ENCODE measurements at places on chromosomes 12 and 14.

GRCh38 chr12:60724475-60724874 is 1128.6 kb downstream of the SLC16A7 start:
- DNase-seq: no peak

DNA sequence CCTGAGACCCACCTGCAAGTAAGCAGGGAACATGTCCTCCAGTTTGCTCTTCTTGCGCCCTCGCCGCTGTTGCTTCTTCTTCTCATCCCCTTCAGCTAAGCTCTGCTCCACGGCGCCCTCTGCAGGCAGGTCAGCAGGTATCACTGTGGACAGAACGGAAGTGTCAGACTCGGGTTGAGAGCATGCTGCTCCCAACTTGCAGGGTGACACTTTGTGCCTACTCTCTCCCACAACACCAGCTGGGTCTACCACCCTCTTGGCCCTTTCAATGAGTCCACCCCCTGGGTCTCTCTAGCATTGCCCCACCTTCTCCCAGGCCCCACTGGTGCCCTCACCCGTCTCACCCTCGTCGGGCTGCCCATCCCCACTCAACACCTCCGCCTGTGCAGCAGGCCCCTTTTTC is 16.7 kb downstream of the KMT2D start:
- DNase-seq: peak; percentile 48

- DNase-seq: no peak
Observed at GRCh38 chr12:108341356-108341755, 2.2 kb upstream of the CMKLR1 start.

- DNase-seq: no peak
Observed at GRCh38 chr14:67986131-67986841, 166.7 kb downstream of the RAD51B start.

DNA sequence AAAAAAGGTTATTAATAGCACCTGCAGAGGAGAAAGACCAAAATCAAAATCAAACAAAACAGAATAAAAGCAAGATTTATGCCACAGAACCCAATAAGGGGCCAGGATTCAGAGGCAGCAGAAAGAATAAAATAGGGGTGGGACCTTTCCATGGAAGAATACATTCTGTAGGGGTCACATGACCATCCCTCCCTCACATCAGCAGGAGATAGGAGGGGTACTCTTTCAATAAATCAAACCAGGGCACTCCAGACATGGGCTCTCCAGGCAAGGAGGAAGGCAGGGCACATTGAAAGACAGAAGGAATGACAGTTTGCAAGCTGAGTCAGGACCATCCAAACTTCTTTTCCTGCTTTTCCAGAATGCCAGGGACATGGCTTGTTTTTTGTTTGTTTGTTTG is 39.8 kb downstream of the OTX2 start:
- no peak for DNase-seq

All from NCI-H510A treated with DMSO at 0.1 percent for 48 hours (cell line).